ENCODE measurements at places on chromosomes 7 and 10.

DNA sequence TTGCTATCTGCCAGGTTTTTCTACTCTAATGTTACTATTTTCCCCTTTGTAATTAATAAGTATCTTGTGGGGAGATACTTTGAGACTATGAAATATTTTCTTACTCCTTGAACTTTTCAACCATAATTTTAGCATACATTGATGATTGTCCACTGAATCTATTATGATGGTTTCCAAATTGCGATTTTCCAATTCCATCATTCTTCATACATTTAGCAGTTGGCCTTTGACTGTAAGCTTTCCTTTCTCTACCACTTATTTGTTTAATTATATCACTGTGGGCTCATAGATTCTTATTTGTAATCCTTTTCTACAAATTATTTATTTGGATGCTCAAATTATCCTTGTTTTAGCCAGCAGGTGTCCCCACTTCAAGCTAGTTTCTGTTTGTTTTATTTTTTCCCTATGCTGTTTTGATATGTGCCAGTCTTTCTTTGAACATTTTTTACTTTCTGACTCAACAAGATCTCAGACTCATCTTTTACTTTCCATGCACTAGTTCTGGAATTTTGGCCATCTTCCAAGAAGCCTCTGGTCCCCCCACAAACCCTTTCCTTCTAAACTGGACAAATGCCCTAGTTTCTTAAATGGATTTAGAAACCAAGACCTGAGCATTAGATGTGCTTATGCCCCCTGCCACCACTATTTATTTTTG is 11.4 kb upstream of the MRPS16 start:
- DNase-seq, result peak; percentile 42
- no peaks in the 10 kb centered on the region for H3K27me3 ChIP-seq
- H3K4me1 ChIP-seq, result no peaks in the 10 kb centered on the region
- no peak overlapping the region for H3K27ac ChIP-seq
- no peaks in the 10 kb centered on the region for H3K36me3 ChIP-seq
- no peak overlapping the region for H3K4me3 ChIP-seq

DNA sequence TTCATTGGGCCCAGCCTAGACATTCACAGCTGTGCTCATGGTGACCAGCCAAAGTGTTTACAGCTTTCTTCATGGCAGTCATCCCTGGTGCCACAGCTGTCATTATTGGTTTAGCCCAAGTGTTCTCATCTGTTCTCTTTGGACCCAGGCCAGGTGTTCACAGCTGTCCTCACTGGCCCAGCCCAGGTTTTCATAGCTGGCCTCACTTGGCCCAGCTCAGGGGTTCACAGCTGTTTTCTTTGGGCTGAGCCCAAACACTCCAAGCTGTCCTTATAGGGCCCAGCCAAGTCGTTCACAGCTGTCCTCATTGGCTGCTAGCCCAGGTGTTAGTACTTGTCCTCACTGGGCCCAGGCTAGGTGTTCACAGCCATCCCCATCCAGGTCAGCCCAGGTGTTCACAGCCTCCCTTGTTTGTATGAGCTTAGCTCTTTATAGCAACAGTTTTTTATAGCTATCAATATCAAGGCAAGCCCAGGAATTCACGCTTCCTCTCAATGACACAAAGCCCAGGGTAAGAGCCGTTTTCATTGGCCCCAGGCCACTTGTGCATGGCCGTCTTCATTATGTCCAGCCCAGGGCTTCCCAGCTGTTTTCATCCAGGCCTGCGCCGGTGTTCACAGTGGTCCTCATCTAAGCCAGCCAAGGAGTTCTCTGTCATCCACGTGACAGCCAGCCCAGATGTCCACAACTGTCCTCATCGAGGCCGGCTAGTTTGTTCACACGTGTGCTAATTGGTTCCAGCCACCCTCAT is 11.6 kb downstream of the FRG2B start:
- no peak overlapping the region for H3K27ac ChIP-seq
- H3K4me3 ChIP-seq, result no peak overlapping the region
- DNase-seq, result no peak
- no peaks in the 10 kb centered on the region for H3K36me3 ChIP-seq
- H3K27me3 ChIP-seq, result peaks cover 10% of the 10 kb centered on the region

DNA sequence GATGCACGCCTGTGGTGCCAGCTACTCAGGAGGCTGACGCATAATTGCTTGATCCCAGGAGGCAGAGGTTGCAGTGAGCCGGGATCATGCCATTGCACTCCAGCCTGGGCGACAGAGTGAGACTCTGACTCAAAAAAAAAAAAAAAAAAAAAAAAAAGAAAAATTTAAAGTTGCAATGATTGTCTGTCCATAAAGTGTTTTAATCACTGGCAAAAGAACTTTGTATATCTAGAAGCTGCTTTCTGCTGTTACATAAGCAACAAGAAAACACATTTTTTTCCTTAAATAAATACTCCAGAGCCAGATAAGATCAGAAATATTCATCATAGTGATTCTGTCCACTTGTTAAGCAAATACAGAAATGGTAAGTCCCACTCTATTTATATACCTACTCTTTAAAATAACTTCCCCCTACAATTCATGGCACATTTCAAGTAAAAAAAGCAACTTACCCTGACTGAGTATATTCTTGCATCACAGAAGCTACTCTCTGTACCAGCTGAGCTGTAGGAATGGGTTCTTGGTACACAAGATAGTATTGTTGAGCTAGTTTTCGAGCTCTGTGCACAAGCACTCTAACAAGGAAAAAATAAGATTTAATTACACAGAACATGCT is 7.6 kb downstream of the PSMA2 start:
- H3K4me3 ChIP-seq, result no peak overlapping the region
- no peak for DNase-seq
- peaks cover 33% of the 10 kb centered on the region for H3K4me1 ChIP-seq
- peaks cover 62% of the 10 kb centered on the region for H3K36me3 ChIP-seq
- no peaks in the 10 kb centered on the region for H3K27me3 ChIP-seq
- no peak overlapping the region for H3K27ac ChIP-seq

GRCh38 chr7:111697771-111698170 is 135.5 kb upstream of the IMMP2L start:
- no peaks in the 10 kb centered on the region for H3K36me3 ChIP-seq
- DNase-seq, result no peak
- H3K4me3 ChIP-seq, result no peak overlapping the region
- H3K4me1 ChIP-seq, result no peaks in the 10 kb centered on the region

DNA sequence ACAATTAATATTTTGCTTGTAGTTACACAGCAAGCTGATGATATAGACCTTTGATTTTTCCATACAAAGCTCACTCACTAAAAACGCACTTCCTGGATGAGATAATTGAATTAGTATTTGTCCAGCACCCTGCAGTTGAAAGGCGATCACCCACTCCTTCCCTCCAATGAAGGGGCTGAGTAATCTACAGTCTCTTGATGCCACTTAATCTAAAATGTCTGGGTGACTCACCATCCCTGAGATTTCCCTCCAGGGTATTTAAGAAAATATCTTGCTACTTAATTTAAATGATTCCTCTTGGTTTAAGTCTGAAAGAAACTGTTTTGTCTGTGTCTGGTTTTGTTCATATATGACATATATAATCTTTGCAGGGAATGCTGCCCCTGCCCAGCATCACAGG is 515.3 kb downstream of the GRID1 start:
- no peaks in the 10 kb centered on the region for H3K36me3 ChIP-seq
- H3K4me1 ChIP-seq, result no peaks in the 10 kb centered on the region
- no peak overlapping the region for H3K27ac ChIP-seq
- H3K27me3 ChIP-seq, result no peaks in the 10 kb centered on the region
- H3K4me3 ChIP-seq, result no peak overlapping the region

GRCh38 chr10:60172363-60172990 is 217.2 kb downstream of the ANK3 start:
- no peaks in the 10 kb centered on the region for H3K36me3 ChIP-seq
- no peak for DNase-seq
- no peak overlapping the region for H3K27ac ChIP-seq
- H3K27me3 ChIP-seq, result no peaks in the 10 kb centered on the region
- no peak overlapping the region for H3K4me3 ChIP-seq

DNA sequence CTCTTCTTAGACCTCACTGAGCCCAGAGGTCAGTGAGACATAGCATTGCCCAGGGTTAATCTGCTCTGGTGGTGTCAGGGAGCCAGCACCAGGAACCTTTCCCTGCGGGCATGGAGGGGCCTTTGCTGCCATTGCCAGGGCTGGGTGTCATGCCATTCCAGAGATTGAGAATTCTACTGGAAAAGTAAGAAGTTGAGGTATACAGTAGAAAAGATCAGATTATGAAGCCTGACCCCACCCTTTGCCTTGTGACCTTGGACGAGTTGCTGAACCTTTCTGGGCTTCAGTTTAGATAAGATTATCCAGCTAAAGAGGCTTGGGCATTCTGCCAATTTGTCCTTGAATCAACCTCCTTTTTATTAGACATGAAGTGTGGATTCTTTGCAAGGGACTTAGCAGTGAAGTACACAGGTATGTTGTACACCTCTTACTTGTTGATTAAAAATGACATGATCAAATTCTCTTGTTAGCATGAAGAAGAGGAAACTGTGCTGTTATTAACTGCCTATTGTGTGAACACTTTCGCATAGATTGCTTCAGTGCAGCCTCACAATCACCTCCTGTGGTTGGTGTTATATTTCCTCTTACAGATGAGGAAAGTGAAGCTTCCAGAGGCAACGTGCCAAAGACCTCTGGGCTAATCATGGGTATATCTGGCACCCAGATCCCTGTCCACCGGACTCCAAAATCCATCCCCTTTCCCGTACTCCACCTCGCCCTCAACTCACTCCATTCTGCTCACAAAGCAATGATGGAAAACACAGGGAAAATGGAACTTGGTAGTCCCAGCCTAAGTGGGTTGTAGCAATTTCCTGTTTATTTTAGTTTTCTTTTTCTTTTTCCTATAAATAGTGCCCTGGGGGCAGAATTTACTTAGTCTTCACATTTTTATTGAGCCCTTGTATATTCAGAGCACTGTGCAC is 151.3 kb downstream of the CAMK1D start:
- H3K27me3 ChIP-seq, result no peaks in the 10 kb centered on the region
- no peak overlapping the region for H3K27ac ChIP-seq
- H3K4me1 ChIP-seq, result peaks cover 8% of the 10 kb centered on the region
- no peak for DNase-seq

DNA sequence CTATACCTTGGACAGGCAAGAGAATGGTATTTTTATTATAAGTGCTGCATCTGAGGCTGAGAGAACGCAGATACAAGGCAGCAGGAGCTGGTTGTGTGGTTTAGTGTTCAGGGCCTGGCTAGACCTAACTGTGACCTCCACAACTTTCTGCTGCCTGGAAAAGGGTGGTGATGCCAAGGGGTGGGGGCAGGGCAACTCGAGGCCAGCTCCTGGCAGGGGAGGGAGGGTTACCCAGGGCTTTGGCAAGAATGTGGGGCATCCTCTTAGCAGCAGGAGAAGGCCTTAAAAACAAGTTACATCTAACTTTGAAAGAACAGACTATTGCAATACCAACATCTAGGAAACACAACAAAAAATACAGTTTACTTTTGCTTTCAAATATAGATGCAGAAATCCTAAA is 13.0 kb downstream of the MXI1 start:
- H3K27me3 ChIP-seq, result peaks cover 7% of the 10 kb centered on the region
- H3K36me3 ChIP-seq, result no peaks in the 10 kb centered on the region
- peaks cover 15% of the 10 kb centered on the region for H3K4me1 ChIP-seq
- no peak for DNase-seq
- H3K4me3 ChIP-seq, result no peak overlapping the region

- no peak overlapping the region for H3K4me3 ChIP-seq
- H3K27me3 ChIP-seq, result no peaks in the 10 kb centered on the region
- DNase-seq, result no peak
- no peaks in the 10 kb centered on the region for H3K36me3 ChIP-seq
- no peaks in the 10 kb centered on the region for H3K4me1 ChIP-seq
Observed at GRCh38 chr7:70072220-70072619, 473.9 kb downstream of the AUTS2 start.

DNA sequence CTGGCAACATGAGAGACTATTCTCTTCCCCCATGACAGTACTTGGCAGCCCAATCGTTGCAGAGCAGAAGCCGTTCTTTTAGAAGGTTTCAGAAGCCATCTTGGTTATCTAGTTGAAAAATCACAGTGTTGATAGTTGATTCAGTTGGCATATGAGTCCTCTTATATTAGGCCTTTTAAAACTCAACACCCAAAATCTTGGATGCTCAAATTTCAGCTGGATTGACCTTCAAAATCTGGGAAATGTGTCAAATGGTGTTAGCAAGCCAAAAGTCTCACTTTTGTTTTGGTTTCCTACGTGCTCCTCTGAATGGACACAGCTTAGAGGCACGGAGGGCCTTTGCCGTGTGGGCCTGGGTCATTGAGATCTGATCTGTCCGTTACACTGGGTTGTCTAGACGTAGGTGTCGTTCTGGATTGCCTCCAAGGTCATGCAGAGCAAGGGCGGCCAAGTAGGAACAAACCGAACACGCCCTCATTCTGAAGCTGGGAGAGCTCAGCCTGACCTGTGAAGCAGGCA is 59.3 kb upstream of the BMPER start:
- no peak overlapping the region for H3K4me3 ChIP-seq
- DNase-seq, result no peak
- H3K27ac ChIP-seq, result no peak overlapping the region
- no peaks in the 10 kb centered on the region for H3K4me1 ChIP-seq

DNA sequence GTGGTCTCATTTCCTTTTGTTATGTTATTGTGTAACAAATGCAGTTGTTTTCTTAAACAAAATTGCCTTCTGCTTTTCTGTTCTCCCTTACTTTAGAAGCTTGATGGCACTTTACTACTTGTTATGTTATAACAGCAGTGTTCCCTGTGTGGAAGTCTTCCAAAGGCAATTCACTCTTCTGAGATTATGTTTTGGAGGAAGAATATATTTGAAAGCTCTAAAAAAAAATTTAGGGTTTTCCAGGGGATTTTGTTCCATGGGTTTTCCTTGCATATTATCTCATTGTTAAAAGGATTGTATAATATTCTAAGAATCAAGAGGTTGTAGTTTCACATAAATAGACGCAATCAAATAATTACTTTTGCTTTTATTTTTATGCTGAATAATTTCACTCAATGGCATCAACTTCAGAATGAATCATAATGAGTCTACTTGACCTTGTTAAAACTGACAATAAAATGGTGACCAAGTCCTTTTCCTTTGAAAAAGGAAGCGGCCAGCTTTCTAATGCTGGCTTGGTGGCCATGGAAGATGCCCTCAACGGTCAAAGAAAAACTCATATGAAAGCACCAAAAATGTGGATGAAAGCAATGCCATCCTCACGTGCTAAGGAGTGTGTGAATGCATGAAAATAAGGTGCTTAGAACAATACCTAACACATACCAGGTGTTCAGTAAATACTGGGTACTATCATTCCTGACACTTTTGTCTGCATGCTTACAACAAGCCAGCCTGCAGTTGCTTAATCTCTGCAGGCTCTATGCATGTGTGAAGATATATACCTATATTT is 92.4 kb upstream of the KLF6 start:
- H3K27me3 ChIP-seq, result no peaks in the 10 kb centered on the region
- no peak overlapping the region for H3K4me3 ChIP-seq
- peak overlapping the region; percentile 44 for H3K27ac ChIP-seq
- DNase-seq, result no peak

Data from common myeloid progenitor, CD34-positive (primary cell).